Tibial artery (tissue), 4 donors: ENCODE measurements at places on chromosomes 2 and 18.
A peak's percentile ranks its signal among the peaks of the same experiment; 100 is the strongest.

- H3K27ac ChIP-seq: no peak overlapping the region
- DNase-seq: no peak
- H3K4me3 ChIP-seq: no peak overlapping the region
- no peaks in the 10 kb centered on the region for H3K4me1 ChIP-seq
Measured at GRCh38 chr2:226556050-226556449, 243.6 kb downstream of the IRS1 start.

DNA sequence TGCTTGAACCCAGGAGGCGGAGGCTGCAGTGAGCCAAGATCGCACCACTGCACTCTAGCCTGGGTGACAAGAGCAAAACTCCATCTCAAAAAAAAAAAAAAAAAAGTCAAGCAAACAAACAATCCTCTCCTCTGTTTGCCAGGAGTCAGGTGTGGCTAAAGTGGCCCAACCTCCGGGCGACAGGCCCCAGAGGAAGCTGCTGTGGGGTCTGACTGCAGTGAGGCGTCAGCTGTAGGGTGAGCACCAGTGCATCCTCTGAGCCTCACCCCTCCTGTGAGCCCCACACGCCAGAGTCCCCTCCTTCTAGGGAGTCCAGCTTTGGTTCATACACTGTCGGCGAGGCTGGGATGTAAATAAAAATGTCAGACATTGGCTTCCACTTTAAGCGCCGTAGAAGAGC, 76.5 kb upstream of the HS6ST1 start:
- no peaks in the 10 kb centered on the region for H3K36me3 ChIP-seq
- no peaks in the 10 kb centered on the region for H3K27me3 ChIP-seq
- H3K4me3 ChIP-seq: no peak overlapping the region

DNA sequence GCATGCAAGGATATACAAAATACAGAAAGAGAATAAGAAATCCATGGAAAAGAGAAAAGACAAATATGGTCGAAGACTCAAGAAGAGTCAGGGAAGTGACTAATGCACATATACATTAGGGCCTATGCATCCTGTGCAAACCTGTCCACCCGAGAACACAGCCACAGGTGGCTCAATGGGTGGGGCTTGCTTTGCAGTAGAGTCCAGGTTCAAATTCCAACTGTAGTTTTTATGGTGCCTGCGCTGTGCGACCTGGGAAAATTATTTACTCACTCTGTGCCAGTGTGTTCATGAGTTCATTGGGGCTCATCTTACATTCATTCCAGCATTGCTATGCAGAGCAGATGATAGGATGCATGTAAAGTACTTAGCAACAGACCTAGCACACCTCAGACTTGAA, 244.7 kb downstream of the CTNNA2 start:
- no peak for DNase-seq
- no peaks in the 10 kb centered on the region for H3K27me3 ChIP-seq
- no peaks in the 10 kb centered on the region for H3K36me3 ChIP-seq
- no peak overlapping the region for H3K4me3 ChIP-seq

GRCh38 chr2:135168204-135168856, 116.2 kb downstream of the RAB3GAP1 start:
- no peaks in the 10 kb centered on the region for H3K4me1 ChIP-seq
- no peaks in the 10 kb centered on the region for H3K27me3 ChIP-seq

- no peaks in the 10 kb centered on the region for H3K4me1 ChIP-seq
- H3K27me3 ChIP-seq: no peaks in the 10 kb centered on the region
- no peak for DNase-seq
- H3K27ac ChIP-seq: peak overlapping the region; percentile 92
Measured at GRCh38 chr2:32008805-32009515, 1.8 kb downstream of the MEMO1 start.

GRCh38 chr2:150570712-150571111, 83.2 kb upstream of the RND3 start:
- DNase-seq: no peak
- H3K36me3 ChIP-seq: no peaks in the 10 kb centered on the region
- H3K4me3 ChIP-seq: no peak overlapping the region

DNA sequence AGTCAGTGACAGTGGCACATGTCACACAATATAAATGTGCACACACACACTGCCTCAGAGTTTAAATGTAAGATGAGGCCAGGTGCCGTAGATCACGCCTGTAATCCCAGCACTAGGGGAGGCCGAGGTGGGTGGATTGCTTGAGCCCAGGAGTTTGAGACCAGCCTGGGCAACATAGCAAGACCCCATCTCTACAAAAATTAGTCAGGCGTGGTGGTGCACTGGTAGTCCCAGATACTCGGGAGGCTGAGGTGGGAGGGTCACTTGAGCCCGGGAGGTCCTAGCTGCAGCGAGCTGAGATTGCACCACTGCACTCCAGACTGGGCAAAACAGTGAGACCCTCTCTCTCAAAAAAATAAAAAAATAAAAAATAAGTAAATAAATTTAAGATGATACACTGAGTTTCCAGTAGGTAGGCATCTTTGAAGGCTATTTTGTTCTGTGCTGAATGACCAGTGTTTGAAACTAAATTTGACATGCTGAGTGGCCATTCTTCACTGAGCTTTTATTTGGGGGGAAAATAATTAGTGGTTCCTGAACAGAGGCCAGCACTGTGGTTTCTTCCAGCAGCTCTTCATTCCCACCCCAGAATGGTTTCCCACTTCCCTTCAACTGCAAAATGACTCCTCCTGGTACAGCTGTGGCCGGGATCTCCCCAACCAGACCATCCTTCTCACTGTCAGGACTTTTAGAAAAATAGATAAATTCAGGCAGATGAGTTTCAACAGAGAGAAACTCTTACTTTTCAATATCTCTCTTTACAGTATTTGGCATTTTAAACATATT, 44.9 kb downstream of the PSMG2 start:
- no peaks in the 10 kb centered on the region for H3K27me3 ChIP-seq
- DNase-seq: no peak
- no peak overlapping the region for H3K4me3 ChIP-seq
- H3K4me1 ChIP-seq: no peaks in the 10 kb centered on the region
- no peaks in the 10 kb centered on the region for H3K36me3 ChIP-seq

DNA sequence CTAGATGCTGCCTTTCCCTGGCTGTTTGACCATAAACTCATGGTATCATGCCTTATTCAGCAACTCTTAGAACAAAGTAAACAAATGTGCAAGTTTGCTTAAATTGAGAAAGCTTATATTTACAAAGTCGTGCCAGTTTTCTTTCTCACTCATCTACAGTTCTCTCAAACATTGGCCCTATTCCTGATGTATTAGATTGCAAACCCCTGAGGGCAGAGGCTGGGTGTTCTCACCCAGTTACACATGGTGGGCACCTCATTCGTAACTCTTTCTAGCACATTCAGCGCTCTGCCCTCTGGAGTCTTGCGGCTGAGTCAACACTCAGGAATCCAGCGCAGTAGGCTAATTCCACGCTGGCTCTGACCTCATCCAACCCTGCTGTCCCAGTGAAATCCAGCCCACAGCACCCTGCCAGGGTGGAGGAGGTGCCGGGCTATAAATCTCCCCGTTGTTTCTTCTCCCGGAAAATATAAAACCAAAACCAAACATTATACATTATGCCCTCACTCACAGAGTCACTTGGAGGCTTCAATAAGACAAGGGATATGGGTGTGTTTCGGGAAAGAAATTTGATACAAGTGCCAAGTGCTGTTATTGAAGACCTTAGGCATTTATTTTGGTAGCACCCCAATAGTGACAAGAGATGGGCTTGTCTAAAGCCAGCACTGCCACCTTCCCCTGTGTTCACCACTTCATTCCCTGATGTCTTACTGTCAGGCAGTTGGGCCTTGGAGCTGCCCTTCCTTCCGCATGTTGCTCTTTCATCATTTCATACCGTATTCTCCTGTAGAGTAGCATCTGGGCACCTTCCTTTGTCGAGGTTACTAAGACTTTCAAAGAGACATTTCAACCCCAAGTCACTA, 287.4 kb downstream of the PRKCE start:
- no peak overlapping the region for H3K4me3 ChIP-seq
- peak; percentile 86 for DNase-seq
- H3K27me3 ChIP-seq: no peaks in the 10 kb centered on the region
- no peak overlapping the region for H3K27ac ChIP-seq

GRCh38 chr2:68766376-68766845, 31.8 kb downstream of the ARHGAP25 start:
- H3K27ac ChIP-seq: no peak overlapping the region
- H3K36me3 ChIP-seq: no peaks in the 10 kb centered on the region
- peak; percentile 70 for DNase-seq
- peaks cover 30% of the 10 kb centered on the region for H3K4me1 ChIP-seq
- no peak overlapping the region for H3K4me3 ChIP-seq

- no peaks in the 10 kb centered on the region for H3K4me1 ChIP-seq
- DNase-seq: no peak
- H3K4me3 ChIP-seq: no peak overlapping the region
- no peaks in the 10 kb centered on the region for H3K27me3 ChIP-seq
Measured at GRCh38 chr18:2135309-2135708, 436.0 kb downstream of the METTL4 start.

DNA sequence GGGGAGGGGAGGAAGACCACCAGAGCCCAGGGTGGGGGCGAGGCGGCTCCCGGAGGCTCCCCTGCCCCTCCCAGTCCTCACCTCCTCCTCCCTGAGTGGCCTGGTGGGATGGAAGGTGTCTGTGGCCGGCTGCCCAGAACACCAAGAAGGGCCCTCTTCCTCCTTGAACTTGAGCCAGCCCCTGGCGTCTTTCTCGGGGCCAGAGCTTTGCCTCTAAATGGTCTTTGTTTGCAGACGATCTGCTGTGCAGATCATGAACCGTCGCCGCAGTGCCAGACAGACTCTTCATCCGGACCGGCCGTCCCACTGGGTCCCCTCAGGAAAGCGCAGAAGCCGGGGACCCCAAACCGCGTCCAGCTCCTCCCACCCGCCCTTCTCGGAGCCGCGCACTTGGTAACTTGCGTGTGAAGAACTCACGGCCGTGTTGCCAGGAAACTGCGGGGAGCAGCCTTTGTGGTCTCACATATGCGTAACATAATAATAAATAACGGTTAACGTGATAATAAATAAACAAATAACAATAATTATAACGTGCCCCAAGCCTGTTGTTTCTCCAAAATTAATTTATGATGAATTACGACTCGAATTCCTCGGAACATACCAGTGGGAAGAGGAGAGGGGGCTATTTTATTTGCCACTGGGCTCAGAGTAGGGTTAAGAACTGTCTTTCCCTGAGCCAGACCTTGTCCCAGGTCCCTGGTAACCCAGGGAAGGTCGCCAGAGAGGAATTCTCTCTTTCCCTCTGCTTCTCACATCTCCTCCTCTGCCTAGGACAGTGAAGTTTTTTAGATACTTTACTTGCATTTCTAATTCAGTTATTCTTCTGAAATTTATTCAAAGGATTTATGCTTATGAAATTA, 41.0 kb downstream of the PTGR3 start:
- no peak overlapping the region for H3K4me3 ChIP-seq
- no peaks in the 10 kb centered on the region for H3K4me1 ChIP-seq
- no peaks in the 10 kb centered on the region for H3K27me3 ChIP-seq
- no peak for DNase-seq
- no peaks in the 10 kb centered on the region for H3K36me3 ChIP-seq

GRCh38 chr2:199201539-199201938, 256.2 kb downstream of the SATB2 start:
- H3K4me1 ChIP-seq: no peaks in the 10 kb centered on the region
- H3K4me3 ChIP-seq: no peak overlapping the region

DNA sequence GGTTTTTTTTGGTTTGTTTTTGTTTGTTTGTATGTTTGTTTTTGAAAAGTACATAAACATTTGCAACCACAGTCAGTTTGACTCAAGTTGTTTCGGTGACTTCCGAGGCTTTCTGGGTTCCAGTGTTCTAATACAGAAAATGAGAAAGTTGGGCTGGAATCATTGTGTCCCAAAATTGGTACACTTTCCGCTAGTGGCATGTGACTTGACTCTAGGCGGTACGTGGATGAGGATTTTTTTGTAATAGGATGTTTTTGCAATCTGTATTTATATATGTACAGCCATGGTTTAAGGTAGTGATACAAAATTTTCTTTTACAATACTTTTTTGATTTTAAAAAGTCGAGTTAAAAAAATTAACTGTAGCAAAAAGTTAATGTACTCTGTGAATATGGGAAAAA, 1.7 kb downstream of the MFF start:
- no peak for DNase-seq
- H3K4me3 ChIP-seq: peak overlapping the region; percentile 93
- H3K4me1 ChIP-seq: no peaks in the 10 kb centered on the region
- no peaks in the 10 kb centered on the region for H3K36me3 ChIP-seq
- no peaks in the 10 kb centered on the region for H3K27me3 ChIP-seq

DNA sequence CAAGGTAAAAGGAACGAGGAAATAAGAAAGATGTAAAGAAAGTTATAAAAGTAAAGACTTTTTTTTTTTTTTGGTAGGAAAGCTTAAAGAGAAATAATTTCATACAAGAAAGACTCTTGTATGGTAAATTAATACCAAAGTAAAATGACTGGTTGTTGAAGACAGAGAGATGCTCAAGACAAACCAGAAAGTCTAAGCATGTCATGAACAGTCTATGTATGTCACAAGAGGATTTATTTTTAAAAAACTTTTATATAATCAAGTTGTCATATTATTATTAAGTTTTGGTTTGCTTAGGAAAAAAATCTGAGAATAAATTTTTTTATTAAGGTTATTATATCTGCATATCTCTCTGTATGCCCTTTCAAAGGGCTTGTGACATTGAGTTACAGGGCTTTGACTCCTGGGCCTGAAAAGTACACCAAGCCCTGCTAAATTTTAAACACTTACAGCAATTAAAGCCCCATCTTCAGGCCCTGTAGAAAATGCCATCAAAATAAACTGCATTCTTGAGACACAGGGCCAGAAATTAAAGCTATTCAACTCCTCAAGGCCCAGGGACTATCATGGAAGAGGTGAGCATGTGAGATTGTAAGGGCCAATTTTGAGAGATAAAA, 10.9 kb upstream of the SGPP2 start:
- no peaks in the 10 kb centered on the region for H3K36me3 ChIP-seq
- H3K4me3 ChIP-seq: no peak overlapping the region
- no peaks in the 10 kb centered on the region for H3K4me1 ChIP-seq
- no peaks in the 10 kb centered on the region for H3K27me3 ChIP-seq

DNA sequence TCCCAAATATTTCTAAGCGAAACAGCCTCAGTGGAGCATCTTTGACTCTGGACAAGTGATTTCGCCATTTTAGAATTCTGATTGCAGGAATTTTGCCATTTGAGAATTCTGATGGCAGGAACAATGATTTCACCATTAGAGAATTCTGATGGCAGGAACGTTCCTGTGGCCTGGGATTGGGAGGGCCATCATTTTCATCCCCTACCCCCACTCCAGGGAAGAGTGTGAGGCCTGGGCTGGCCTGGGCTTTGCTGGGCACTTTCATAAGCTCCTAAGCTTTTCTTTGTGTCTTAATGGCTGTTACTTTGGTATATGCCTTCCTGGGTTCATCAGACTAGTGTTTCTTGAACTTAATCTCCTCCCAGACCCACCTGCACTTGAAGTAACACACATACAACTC, 129.3 kb upstream of the EPAS1 start:
- H3K27ac ChIP-seq: no peak overlapping the region
- peaks cover 11% of the 10 kb centered on the region for H3K36me3 ChIP-seq
- H3K4me3 ChIP-seq: no peak overlapping the region

GRCh38 chr2:23321751-23322150, 63.2 kb upstream of the KLHL29 start:
- no peak overlapping the region for H3K27ac ChIP-seq
- no peaks in the 10 kb centered on the region for H3K36me3 ChIP-seq
- H3K4me3 ChIP-seq: no peak overlapping the region
- H3K4me1 ChIP-seq: no peaks in the 10 kb centered on the region
